ENCODE measurements at places on chromosomes 3 and 15.
A peak's percentile ranks its signal among the peaks of the same experiment; 100 is the strongest.

- no peak for DNase-seq
Observed at GRCh38 chr3:108102420-108103039, 11.7 kb upstream of the CD47 start.

GRCh38 chr3:128489674-128489926 is 3.4 kb downstream of the GATA2 start:
- no peak for DNase-seq

GRCh38 chr3:76866729-76867408 is 173.0 kb upstream of the ROBO2 start:
- DNase-seq = no peak

DNA sequence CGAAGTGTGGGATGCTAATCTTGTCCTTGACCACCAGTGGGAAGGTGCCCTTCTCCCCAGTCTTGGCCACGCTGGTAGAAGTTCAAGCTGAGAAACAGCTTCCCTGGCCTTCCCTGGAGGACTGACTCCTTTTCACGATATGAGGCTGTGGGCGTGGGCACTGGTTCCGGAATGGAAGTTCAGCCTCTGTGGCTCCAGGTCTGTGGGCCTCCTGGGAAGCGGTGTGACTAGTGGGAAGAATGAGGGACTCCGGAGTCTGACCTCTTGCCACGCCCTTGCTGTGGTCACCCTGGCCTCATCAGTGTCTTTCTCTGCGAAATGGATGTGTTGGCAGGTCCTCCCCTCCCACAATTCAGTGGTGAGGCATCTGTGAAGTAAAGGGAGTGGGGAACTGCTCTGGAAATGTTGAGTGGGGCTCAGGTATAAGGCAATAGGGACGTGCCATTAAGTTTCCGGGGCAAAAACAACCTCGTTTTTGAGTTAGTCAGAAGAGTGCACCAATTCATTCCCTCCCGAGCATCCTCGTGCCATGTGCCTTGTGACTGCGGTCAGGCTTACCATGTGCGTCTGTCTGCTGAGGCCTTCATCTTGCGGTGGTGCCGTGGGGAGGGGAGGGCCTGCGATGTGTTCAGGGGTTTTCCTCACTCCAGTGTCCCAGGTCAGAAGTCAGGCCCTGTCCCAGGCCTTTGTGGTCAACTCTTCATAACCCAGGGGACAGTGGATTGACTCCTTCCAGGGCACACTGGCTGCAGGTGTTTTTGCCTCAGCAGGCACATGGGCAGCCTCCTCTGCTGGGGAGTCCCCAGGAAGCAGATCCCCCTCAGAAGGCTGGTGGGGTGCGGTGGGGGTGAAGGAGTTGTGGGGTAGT is 11.8 kb upstream of the SEC13 start:
- no peak for DNase-seq

- no peak for DNase-seq
Observed at GRCh38 chr3:183845608-183846288, 20.4 kb upstream of the MAP6D1 start.

GRCh38 chr3:146539315-146539714 is 5.1 kb downstream of the PLSCR1 start:
- no peak for DNase-seq

GRCh38 chr3:183285828-183286457 is 32.9 kb downstream of the B3GNT5 start:
- peak; percentile 95 for DNase-seq

DNA sequence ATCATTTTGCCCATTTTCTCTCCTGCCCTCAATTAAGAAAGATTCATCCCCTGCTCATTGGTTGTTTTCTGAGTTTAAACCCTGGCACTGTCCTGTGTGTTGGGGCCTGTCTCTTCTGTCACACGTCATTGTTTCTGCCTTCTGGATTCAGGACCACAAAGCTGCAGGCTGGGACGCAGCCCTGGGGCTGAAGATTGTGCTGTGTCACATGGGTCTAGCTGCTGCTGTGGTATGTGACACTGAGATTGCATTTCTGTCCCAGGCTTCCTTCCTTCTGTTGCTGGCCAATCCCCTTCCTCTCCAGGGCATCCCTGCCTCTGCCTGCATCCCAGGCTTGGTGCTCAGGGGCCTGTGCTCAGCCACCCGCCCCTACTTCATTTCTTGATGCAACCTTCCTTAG is 28.9 kb downstream of the INSYN1 start:
- no peak for DNase-seq

- peak; percentile 38 for DNase-seq
Observed at GRCh38 chr3:141454906-141455602, 31.8 kb upstream of the RASA2 start.

DNA sequence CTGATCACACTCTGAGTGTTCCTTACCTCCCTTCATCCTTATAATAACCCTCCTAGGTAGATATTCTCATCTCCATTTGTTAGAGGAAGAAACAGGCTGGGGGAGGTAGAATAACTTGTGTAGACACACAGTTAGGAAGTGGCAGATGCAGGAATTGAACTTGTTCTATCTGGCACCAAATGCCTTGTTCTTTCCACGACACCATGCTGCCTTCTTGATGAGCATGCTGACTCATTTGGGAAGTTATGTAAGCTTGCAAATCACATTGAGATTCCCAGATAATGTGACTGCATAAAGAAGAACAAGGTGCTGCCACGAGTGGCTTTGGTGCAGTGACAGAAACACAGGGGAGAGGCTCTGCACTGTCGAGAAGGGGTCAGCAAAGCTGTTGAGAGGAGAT is 27.5 kb upstream of the NDUFB4 start:
- no peak for DNase-seq

DNA sequence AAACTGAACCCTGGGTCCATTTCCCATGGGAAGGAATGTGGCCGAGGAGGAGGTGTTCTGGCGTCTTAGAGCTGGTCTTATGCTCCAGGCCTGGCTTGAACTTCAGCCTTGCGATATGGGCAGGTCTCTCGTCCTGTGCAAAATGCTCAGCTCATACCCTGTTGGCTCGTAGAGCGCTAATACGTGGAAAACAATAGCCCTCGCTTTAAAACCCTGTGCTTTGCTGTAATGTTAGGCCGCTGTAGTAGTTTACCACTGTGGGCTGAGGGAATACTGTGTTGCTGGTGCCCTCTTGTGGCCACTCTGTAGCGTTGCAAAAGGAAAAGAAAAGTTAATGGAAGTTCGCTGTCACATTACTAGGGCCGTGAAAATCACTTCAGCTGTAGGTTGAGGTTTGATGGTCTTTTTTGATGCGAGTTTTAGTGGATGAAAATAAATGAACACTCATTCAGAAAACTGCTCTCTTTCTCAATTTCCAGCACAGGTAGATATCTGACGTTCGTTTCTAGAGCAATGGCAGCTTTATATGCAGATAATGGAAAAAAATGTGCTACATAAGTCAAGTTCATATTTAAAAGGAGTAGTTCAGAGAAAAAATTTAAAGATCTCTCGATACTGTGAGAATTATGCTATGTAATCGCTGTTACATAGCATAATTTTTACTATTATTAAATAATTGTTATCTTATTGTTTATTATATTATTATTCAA is 92.9 kb downstream of the MCTP2 start:
- peak; percentile 68 for DNase-seq

GRCh38 chr3:158882445-158882844 is 80.6 kb downstream of the MFSD1 start:
- DNase-seq = no peak

DNA sequence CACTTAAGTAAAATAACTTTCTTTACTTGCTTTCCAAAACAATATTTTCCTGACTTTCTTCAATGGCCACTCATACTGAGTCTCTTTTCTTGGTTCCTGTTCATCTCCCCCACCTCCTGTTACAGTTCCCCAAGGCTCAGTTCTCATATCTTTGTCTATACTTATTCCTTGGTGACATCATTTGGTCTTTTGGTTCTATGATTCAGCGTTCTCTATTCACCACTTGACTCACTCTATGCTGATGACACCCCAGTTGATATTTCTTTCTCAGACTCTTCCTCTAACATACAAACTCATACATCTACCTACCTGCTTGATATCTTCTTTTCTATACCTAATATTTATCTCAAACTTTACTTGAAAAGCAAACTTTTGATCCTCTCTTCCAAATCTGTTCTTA is 85.0 kb upstream of the P3H2 start:
- DNase-seq = no peak

DNA sequence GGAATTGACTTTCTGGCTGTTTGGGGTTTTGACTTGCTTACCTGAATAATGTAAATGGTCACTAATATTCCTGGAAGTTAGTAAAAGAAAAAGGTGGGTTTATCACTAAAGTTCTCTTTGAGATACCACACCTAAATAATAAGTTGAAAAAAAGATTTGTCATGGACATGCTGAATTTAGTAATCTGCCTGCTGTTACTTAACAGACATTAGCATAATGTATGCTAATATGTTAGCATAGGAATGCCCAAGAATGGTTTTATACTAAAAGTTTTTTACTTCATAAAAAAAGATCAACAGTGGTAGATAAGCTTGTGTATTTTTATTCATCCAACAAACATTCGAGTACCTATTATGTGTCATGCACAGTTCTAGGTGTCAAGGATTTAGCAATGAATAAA is 36.5 kb downstream of the GMPS start:
- DNase-seq = no peak

DNA sequence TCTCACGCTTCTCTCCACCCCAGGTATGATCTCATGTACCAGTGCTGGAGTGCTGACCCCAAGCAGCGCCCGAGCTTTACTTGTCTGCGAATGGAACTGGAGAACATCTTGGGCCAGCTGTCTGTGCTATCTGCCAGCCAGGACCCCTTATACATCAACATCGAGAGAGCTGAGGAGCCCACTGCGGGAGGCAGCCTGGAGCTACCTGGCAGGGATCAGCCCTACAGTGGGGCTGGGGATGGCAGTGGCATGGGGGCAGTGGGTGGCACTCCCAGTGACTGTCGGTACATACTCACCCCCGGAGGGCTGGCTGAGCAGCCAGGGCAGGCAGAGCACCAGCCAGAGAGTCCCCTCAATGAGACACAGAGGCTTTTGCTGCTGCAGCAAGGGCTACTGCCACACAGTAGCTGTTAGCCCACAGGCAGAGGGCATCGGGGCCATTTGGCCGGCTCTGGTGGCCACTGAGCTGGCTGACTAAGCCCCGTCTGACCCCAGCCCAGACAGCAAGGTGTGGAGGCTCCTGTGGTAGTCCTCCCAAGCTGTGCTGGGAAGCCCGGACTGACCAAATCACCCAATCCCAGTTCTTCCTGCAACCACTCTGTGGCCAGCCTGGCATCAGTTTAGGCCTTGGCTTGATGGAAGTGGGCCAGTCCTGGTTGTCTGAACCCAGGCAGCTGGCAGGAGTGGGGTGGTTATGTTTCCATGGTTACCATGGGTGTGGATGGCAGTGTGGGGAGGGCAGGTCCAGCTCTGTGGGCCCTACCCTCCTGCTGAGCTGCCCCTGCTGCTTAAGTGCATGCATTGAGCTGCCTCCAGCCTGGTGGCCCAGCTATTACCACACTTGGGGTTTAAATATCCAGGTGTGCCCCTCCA is 19.1 kb downstream of the TYRO3 start:
- DNase-seq = no peak

- no peak for DNase-seq
Observed at GRCh38 chr3:188929137-188929536, 242.6 kb upstream of the TPRG1 start.

GRCh38 chr15:83284559-83285283 is at the start of gene BNC1:
BNC1 (minus strand) TSS chr15:83284664; CDS start chr15:83284628, 36 bp downstream.
- DNase-seq = no peak

DNA sequence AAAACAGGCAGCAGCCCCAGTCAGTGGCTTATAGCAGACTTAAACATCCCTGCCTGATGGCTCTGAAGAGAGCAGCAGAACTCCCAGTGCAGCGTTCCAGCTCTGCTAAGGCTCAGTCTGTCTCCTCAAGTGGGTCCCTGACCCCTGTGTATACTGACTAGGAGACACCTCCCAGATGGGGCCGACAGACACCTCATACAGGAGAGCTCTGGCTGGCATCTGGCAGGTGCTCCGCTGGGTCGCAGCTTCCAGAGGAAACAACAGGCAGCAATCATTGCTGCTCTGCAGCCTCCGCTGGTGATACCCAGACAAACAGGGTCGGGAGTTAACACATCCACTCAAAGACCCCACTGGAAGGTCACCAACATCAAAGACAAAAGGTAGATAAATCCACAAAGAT is 93.5 kb downstream of the RFX7 start:
- no peak for DNase-seq

DNA sequence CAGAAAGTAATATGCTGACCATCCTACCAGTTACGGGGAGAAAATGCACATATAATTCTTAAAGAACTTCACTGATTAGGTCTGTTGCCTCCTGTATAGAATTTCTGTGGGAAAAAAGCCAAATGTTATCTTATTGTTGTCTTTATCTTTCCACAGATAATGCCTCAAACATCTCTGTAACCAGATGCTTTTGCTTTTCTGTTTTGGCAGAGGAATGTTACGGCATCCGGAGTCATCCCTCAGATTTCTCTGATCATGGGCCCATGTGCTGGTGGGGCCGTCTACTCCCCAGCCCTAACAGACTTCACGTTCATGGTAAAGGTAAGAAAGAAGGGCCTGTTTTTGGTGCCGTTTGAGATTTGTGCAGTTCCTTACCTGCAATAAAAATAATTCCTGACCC is 33.5 kb downstream of the PCCB start:
- DNase-seq = no peak

DNA sequence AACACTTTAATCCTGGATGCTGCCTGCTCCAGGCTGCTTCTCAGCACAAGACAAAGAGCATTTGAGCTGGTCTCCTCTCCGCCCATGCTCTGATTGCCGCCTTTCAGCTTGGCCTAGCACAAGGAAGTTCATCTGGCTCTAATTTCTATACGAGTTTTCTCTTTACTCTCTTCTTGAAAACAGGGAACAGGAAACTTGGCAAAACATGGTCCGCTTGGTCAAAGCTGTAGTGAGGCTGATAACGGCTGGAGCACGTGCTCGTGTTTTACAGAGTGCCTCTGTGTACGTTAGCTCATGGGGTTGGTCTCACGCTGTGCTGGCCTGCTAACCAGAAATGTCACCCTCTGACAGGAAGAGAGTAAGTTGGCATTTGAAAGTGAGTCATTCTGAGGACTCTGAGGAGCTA is 19.2 kb downstream of the RARRES1 start:
- no peak for DNase-seq

GRCh38 chr3:72461787-72462186 is 386.5 kb downstream of the SHQ1 start:
- no peak for DNase-seq

DNA sequence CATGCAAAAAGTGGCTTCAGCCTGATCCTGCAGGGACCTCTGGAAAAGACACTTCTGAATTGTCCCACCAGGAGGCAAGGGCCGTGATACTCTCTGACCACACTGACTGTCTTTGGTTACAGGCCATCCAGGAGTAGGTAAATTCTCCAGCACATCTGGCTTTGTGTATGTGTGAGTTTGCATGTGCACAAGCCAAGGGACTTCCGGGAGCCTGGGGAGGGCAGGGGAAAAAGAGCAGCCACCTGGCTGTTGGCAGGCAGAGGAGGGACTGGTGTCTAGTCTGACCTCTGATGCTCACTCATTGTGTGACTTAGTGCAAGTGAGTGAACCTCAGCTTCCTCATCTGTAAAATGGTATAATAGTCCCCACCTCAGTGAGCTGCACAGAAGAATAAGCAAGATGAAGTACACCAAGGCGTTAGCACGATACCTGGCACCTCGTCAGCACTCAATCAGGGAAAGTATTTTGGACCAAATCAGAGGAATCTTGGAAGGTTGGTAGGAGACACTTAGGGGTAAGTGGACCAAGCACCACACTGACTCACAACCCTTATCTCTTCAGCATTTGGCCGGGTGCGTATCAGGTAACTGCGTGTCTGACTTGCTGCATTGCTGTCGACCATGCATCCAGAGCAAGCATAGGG is 19.1 kb downstream of the KLHL6 start:
- DNase-seq = no peak
